ENCODE measurements at places on chromosomes 2 and 18. TPM values are rescaled to one million over a fixed set of nuclear protein-coding genes. Genes with fewer than 3 reads are reported as not detected.

Gene SETBP1
- 4.2 TPM for total RNA-seq

DNA sequence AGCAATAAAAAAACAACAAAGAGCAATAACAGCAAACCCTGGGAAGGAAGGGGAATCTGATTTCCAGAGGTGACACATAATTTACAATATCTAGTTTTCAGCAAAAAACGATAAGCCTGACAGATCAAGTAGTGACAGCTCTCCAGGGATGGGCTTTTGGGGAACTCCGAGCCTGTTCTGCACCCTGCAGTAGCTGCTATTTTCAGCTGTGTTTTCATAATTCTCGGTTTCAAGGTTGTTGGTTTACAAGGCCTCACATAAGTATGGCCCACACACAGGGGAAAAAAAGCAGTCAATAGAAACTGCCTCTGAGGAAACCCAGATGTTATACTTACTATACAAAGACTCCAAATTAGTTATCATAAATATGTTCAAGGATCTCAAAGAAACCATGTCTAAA is 67.7 kb upstream of the CTLA4 start:
- DNase-seq = no peak

DNA sequence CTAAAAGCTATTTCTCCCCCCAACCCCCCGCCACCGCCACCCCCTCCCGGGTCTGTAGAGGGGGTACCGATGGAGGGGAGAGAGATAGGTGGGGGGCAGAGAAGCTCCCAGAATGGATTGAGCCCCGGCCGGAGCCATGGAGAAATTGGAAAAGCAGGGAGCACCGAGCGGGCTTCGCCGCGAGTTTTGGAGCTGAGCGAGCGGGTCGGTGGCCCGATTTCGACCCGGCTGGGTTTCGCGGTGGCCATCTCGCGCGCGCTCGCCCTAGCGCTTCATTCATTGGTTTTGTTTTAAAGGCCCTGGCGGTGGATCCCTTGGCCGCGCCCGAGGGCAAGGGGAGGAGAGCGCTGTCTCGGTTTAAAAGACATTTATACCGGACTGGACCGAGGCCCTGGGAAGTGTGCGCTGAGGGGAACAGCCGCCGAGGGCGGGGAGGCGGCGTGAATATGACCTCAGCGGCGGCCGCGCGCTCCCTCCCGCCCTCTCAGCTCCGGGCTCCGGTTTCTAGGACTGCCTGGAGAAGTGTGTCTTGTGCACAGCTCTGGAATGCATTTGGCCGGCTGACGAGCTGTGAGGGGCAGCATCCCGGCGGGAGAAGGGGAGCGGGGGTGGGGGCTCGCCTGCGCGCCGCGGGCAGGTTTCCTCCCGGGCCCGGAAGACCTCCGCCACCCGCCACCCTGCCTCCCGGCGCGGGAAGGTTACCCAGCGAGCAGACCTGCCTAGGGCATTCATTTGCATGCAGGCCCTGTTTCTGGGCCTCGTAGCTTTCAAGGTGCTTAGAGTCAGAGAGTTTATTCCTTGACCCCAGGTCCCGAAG is 1.7 kb upstream of the SMAD7 start:
- peak; percentile 78 for DNase-seq

Gene SLC30A3
- 16.7 TPM for total RNA-seq

Gene PRR30
- not detected for total RNA-seq

GRCh38 chr2:3777966-3778365 is 74.6 kb downstream of the DCDC2C start:
- DNase-seq = no peak

Gene ATP8B1
- 100 TPM for total RNA-seq

DNA sequence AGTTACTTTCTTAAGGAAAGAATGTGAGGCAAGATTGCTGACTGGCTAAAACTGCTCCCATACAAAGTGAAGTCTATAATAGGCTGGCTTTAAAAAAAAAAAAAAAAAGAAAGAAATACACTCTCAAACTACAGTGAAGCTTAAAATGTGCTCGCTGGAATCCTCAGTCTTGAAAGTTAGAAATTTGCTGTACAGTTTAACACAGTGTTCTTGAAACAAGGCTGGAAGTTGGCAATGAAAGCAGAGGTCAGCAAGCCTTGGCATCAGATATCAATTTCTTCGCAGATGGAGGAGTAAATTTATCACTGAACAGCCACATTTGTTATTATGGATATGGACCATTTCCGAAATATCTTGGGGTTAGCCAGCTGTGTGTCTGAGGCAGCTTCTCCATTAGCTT is 392.9 kb downstream of the ZNF516 start:
- DNase-seq = no peak

DNA sequence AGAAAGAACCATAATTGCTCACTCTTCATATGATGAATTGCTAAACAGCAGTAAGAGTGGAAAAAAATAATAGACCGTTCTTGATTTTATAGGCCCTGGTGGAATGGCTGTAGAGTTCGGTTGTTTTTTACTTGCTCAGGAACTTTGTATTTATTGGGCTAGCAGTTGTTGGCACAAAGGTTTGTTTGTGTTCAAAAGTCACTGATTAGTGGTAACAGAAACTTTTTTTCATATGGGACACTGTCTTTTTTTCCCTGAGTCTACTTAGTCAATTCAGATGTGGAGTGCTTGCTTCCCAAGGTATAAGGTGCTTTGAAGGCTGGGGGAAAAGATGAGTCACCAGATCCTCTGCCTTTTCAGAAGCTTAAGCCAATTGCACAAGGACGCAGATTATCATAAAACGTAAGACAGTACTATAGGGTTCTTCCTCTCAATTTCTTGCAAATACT is 25.8 kb downstream of the PHLPP1 start:
- DNase-seq = peak; percentile 47

DNA sequence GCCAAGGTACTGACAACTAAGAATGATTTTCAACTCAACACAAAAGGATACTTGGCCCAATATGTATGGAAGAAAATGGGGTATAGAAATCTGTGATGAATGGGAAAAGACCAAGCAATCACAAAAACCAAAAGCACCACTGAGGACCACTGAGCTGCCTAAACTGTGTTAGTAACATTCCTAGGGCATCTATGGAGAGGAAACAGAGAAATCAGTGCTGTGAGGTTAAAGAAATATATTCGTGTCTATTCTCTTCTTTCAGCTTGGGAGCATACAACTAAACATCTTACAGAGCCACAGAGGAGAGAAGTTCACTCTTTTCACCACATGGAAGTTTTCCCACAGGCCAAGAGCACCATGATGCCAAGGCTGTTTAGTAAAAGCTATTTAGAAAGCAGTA is 47.3 kb upstream of the CALCRL start:
- no peak for DNase-seq

Gene LHCGR
- total RNA-seq = not detected

Gene COL6A3
- total RNA-seq = not detected

Gene ASPRV1
- total RNA-seq = 0.15 TPM

GRCh38 chr2:98378901-98379300 is 32.6 kb downstream of the CNGA3 start:
- DNase-seq = peak; percentile 10

Gene GTF2A1L
- not detected for total RNA-seq

DNA sequence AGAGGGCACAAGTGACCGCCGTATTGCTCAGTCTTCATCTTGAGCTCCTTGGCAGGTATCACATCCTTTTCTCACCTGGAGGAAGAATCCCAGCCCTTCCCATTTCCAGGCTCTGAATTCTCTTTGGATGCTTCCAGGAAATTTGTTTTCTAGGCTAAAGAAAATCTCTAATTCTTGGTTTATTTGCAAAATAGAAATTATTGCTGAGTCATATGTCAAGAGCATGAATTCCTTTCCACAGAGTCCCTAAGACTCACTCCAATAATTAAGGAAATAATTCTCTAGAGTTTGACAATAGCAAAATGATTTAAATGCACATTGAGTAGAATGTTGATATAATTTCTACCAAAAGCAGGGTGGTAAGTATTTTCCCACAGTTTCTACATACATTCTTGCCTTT is 16.3 kb upstream of the CCDC68 start:
- no peak for DNase-seq

Gene VWA3B
- not detected for total RNA-seq

Gene FAM117B
- 7.0 TPM for total RNA-seq

DNA sequence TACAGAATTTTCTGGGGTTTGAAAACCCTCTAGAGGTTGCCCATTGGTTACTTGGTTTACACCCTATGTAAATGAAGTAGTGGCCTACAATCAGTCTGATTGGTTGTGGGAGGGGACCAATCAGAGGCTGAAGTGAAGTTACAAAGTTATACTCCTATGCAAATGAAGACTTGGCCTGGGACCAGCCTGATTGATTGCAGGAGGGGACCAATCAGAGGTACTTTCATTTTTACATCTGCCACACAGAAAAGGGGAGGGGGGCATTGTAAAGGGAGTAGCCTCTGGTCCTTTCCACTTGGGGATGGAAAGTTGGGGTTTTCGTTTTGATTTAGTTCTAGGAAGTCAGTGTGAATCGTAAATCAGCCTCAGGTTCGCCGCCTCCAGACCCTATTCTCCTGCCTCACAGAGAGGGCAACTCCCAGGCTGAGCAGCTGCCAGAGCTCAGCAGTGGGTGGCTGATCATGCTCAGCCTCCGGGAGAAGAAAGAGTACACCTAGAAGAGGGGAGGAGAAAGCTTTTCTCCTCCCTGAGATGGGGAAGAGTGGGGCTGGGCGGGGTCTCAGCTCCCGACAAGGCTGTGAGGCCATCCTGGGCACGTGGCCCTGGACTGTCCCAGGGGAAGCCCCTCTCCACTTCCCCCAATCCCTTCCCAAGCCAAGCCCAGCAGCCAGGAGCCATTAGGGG is 372.5 kb downstream of the GALR1 start:
- no peak for DNase-seq

Gene PIEZO2
- 11.2 TPM for total RNA-seq

DNA sequence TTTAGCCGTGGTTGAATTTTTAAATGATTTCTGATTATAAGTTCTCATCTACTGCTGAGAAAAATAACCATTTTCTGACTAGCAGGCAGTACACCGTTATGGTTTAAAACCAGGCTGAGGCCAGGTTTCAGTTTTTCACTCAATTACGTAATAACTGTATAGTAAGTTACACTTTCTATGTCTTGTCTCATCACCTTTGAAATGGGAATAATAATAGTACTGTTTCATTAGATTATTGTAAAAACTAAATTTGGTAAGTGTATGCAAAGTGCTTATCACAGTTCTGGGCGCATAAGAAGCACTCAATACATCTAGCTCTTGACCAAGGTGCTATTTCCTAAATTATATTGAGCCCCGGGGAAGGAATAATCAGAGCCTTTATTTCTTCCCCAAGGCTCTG is 76.8 kb downstream of the LIMS1 start:
- no peak for DNase-seq

- DNase-seq = peak; percentile 44
Observed at GRCh38 chr18:46174342-46175041, 70.3 kb downstream of the HAUS1 start.

DNA sequence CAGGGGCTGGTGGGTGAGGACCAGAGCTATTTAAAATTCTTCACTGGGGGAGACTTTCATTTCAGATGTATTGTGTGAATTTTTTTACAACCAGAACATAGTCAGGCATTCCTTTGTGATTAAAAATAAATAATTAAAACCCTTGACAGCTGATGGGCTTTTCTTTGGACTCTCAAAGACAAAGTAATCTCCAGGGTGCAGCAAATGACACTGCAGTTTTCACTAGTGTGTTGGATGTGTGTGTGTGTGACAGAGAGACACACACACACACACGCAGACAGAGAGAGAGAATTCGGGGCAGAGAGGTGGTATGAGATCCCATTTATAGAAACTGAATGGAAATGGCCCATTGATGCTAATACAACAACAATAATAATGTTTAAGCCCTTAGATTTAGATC is 10.3 kb upstream of the GALNT14 start:
- no peak for DNase-seq

DNA sequence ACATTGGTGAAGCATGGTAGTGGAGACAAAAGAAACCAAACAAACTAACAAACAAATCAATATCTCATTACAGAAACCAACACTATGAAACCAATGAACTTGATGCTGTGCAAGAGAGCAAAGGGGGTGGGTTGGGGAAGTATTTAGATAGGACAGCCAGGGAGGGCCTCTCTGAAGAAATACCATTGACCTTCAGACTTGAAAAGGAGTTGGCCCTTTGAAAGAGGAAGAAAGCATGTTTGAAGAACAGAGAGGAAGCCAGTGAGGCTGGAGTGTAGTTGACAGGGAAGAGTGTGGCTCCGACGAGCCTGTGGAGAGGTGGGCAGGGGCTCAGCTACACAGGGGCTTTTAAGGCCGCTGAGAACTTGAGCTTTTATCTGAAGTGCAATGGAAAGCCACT is 151.0 kb upstream of the GATA6 start:
- DNase-seq = no peak

DNA sequence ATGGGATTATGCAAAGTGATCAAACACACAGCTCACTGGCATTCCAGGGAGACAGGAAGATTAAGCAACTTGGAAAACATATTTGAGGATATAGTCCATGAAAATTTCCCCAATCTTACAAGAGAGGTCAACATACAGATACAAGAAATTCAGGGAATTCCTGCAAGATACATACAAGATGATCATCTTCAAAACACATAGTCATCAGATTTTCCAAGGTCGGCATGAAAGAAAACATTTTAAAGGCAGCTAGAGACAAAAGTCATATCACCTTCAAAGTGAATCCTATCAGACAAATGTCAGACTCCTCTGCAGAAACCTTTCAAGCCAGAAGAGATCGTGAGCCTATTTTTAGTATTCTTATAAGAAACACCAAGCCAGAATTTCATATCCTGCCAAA is 1188.5 kb downstream of the LRP1B start:
- DNase-seq = no peak

DNA sequence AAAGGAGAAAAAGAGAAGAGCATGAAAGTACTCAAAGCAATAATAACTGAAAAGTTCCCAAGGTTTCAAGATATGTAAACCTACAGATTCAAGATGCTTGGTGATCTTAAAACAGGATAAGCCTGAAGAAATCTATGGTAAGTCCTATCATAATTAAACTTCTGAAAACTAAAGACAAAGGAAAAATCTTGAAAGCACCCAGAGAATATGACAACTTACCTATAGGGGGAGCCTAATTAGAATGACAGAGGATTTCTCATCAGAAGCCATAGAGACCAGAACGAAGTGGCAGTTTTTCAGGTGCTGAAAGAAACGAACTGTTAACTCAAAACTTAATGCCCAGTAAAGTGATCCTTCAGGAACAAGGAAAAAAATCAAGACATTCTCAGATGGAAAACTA is 59.7 kb downstream of the XDH start:
- DNase-seq = no peak

DNA sequence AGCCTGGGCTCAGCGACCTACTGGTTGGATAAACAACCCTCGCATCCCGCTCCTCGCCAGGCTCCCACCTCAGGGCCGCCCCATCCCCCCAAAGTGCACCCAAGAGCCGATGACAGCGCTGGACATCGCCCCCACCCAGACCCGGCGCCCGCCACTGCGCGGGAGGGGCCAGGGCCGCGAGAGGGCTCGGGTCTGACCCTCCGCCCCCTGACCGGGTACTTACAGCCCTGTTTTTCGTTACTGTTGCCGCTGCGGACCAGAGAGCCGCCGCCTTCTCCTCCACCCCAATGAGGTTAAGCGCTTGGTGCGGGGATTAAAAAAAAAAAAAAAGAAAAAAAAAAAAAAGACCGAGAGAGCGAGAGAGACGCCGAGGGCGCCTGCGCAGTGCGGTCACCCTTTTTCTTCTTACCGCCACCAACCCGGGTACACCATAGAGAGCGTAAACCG is at the start of gene CLASP1:
CLASP1 (minus strand) TSS at position 314 of the 447 bp plus-strand sequence. CDS start 43,567 bp downstream, outside the sequence.
- DNase-seq = no peak

Gene CHRNG
- total RNA-seq = not detected
